ENCODE measurements at places on chromosomes 7 and 10.
A peak's percentile ranks its signal among the peaks of the same experiment; 100 is the strongest.

- DNase-seq: no peak
These were observed 35.8 kb downstream of the TCERG1L start for GRCh38 chr10:131275691-131276090.

DNA sequence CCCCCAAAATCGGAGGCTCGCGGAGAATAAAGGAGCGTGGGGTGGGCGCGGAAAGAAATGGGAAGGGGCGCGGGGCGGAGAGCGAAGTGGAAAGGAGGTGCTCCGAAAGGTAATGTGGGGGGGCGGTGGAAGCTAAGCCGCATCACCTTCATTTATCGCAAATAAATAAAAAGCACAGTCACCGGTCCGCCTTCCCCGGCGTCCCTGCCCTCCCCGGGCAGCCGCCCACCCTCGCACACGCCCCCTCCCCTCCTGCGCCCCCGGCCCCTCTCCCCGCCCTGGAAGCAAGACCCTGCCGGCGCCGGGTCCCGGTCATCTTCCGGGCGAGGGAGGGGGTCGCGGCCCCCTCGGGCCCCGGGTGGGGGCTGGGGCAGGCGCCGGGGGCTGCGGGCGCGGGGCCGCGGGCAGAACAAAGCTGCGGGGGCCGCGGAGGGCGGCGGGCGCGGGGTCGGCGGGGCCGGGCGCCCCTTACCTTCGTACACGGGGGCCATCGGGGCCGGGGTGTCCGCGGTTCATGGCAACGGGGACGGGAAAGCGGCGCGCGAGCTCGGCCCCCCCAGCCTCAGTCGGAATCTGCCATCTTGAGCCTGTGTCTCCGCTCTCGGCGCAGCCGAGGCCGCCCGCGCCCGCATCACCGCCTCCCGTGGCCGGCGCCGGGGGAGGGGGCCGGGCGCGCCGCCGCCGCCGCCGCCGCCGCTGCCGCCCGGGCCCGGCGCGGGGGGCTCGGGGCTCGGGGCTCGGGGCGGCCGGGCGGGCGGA is 486 bp downstream of the HIPK2 start:
- no peak for DNase-seq

- no peak for DNase-seq
These were observed 452.9 kb downstream of the TCERG1L start for GRCh38 chr10:130858626-130859025.

DNA sequence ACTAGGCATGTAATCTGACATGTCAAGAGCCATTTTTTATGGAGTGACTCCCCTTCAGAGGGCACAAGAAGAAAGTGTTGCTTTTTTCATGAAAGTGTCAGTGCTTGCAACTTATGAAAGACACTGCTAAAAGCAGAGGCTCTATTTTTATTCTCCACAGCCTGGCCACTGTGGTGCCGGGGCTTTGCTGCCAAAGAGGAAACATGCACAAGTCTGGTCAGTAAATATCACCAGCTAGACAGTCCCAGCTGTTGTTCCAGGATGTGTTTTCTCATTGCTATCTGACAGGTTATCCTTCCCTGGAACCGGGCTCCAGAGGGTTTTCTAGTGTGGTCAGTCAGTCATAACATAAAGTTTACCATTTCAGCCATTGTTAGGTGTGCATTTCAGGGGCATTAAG is 180.7 kb upstream of the PITRM1 start:
- no peak for DNase-seq

- DNase-seq: no peak
These were observed 327.4 kb downstream of the AGMO start for GRCh38 chr7:15234431-15234830.

DNA sequence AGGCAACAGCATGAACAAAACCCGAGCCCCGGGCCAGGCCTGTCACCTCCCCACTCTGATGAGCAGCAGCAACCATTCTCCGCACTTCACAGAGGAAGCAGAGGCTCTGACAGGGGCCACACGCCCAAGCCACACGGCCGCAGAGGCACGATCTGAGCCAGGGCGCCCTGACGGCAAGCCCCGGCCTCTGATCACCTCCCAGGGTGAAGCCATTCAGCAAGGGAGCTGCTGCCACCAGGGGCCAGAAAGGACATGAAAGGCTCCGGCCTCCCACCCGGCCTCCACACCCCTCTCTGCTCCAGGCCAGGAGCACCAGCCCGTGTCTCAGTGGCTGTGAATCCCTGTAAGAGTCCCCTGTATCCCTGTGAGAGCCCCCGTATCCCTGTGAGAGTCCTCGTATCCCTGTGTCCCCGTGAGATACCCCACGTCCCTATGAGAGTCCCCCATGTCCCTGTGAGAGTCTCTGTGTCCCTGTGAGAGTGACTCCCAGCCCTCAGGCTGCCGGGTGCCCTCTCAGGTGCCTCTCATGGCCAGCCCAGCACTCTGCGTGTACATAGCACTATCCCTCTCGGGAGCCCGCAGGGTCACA is 187.8 kb downstream of the MAD1L1 start:
- DNase-seq: no peak

DNA sequence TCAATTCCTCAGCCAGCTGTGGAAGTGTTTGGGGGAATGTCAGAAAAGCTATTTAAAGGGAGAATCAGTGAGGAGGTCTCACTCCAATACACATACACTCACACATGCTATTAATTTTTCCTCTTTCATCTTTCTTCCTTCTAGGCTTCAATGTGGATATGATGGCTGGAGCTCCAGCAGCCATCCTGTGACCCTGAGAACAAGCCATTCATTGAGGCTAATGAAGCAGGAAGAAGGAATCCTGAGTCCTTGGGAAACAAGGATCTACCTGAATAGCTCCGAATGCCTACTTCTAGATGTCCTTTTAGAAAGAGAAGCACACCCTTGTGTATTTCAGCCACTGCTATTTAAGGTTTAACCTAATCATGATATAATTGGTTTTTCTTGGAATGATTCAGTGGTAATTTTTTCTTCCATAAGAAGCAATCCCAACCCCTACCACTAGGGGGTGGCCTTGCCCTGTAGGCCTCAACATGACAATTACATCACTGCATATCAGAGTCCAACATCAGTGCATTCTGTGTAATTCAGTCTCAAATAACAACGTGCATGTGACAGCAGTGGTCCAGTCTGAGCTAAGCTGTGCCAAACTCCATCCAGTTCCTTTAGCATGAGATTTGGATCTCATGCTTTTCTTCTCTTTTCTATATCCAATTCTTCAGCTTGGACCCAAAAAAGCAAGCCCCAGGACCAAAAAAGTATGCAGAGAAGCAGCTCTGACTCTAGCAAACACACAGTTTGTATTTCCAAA is 85.3 kb upstream of the ANKRD1 start:
- peak; percentile 43 for DNase-seq

DNA sequence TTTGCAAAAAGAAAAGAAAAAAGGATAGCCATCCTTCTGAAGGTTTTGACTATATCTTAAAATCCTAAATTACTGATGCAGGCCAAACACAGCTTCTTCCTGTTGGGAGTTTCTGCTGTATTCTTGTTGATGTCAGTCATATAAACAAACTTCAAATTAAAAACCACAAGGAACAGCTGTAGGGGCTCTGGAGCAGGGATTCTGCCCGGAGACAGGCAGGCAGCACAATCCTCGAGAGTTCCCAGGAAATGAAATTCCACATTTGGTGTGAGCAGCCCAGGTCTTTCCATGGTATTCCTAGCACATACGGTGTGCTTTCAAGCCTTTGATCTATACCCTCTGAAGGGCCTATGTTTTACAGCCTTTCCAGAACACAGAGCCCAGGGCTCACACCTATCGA is 43.2 kb downstream of the INSYN2A start:
- no peak for DNase-seq

DNA sequence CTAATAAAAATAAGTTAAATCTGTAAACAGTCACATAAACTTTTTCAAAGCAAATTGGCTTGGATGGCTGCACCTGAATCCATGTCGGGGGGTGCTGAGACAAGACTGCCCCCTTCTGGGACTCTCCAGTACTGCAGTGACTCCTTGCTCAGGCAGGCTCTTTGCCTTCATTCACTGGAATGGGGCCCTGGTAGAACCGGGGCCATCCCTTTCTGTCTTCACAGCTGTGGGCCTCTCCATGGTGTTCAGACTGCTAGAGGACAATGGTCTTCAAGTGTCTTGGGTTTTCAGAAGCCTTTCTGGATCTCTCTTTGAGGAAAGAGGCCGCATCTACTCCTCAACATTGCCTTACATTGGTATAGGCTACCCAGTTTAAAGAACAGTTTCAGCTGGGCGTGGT is 16.1 kb upstream of the IMPDH1 start:
- no peak for DNase-seq

DNA sequence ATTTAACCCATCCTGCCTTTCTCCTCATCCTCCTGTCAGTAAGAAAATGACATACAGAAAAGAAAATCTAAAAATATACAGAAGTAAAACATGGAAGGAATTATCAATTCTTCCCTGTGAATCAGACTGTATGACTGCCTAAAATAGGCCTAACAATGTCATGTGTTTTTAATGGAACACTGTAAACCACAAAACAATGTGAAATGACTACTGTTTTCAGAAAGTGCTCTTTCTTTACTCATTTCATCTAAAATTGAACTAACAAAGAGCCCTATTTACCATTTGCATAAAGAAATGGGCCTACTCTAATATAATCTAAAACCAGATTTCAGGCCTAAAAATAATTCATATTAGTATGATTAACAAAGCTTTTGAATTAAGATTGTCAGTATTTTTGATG is 35.7 kb downstream of the SEMA3E start:
- no peak for DNase-seq

DNA sequence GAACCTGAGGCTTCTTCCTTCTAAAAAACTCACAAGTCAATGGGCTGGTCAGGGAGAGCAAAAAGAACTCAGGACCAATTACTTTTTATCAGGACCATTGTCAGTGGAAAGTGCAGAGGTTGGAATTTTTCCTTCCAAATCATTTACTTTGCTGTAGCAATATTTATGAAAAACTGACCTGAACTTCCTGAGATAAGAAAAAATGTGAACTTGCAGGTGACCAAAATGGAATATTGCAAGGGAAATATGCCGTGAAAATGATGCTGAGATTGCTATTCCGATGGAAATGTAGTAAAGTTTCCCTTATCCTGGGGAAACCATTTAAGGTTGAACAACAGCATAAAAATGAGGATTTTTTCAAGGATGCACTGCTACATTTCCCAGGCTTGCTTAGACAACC is 148.3 kb upstream of the PFKP start:
- DNase-seq: no peak

DNA sequence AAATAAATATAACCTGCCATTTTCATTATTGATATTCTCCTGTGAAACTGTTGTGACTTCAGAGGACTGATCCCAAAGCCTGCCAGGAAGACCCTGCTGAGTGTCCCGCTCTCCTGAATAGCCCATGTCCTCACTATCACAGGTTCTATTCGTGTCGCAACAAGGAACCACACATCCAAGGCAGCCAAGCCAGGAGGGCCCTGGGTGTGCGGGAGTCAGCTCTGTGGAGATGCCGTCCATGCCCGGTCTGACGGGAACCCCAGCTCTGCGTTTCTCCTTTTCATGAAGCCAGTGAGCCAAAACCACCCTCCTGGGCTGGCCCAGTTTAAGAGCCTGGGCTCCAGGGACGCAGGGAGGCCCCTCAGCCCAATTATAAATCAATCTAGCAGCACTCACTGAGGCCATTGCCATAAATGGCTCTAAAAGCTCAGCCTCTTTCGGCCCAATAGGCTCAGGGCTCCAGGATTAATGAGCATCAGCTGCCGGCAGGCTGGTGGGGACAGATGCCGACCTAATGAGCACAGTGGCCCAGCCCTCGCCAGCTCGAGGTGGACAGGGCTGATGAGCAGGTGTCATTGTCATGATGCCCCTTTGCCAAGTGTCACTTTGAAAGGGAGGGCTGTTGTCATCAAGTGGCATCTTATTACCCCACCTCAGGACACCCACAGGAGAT is 177.9 kb downstream of the PLXNA4 start:
- no peak for DNase-seq

- DNase-seq: no peak
These were observed 103.0 kb downstream of the MTERF1 start for GRCh38 chr7:91777522-91777921.

DNA sequence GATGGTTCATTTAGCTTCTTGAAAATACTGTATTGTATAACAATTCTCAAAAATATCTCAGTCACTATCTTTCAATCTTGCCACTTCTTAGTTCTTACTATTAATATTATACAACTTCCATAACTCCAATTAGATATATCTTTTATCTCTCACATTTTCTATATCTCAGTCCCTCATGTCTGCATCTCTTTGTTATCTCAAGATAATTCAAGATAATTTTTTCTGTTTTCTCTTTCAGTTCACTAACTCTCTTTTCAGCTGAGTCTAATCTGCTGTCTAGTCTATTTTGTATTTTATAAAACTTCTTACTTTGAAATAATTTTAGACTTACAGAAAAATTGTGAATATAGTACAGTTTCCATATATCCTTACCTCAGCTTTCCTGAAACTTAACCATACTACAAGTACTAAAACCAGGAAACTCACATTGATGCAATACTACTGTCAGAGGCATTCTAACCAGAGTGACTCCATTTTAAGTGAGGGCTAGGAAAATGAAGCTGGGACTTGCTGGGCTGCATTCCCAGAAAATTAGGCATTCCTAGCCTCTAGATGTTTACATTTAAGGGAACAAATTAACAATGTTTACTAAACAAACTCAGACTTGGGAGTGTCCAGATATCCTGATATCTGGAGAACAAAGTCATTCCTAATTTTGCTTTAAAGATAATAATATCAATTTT is 38.4 kb downstream of the DNAJC1 start:
- no peak for DNase-seq

GRCh38 chr10:130190737-130191115 is 54.5 kb downstream of the GLRX3 start:
- DNase-seq: no peak

DNA sequence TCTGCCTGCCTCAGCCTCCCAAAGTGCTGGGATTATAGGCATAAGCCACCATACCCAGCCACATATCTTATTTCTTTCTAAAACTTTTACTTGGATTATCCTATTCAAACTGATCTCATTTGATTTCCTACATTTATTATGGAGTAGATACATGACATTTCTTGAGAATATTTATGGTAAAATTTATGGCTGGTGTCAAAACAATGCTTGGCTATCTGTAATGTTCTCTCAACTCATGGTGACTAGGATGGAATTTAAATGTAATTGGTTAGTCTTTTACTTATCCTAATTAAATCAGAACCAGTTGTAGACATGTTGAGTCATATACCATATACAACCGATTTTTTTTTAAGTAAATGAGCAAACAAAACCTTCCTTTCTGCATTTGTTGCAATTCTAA is 4.1 kb downstream of the NUP42 start:
- DNase-seq: no peak

GRCh38 chr10:101552442-101552841 is 35.6 kb downstream of the POLL start:
- DNase-seq: no peak

All from HS-5 (cell line).